ENCODE measurements at places on chromosomes 1 and 21.

DNA sequence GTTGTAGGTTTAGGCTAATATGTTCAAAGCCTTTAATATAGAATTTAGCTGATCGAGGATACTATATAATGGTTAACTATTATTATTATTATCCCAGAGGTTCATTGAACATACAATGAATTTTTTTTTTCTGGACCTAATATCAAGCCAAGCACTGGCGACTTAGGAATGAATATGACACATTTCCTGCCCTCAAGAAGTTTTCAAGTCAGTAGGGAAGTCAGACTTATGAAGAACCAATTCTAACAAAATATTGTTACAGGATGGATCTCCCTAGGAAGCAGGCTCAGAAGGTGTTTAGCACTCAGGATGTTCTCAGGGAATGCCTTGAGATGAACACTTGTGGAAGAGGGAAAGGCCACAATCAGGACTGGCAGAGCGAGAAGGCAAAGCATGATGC is 211.8 kb upstream of the FGGY start:
- no peak for DNase-seq

DNA sequence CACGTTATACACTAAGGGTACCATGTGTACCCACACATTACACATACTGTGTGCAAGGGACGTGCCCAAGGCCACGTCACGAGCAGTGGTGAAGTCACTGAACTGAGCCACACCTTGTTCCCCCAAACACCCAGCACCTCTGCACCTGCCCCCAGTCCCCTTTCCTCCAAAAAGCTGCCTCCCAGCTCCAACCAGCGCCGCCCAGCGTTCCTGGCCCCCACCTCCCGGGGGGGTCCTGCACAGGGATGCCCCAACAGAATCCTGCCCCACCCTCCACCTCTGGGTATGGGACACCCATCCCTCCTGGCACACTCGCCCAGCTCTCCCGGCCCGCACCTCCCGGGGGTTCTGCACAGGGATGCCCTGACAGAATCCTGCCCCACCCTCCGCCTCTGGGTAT is 54.1 kb downstream of the CHD5 start:
- DNase-seq, result no peak

DNA sequence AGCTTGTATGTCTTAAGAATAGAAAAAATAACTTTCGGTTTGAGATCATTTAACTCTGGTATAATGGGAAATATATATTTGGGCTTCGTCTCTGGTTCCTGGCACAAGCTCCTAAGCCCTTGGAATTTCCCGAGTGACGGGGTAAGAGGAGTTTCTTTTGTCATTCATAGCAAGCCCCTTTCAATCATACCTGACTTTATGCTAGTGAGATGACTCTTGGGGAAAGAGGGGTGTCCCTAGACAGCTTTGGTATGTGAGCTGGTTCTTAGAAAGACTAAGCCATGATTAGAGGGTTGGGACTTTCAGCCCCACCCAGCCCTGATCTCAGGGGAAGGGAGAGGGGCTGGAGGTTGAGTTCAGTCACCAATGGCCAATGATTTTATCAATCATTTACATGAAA is 13.9 kb upstream of the MTARC1 start:
- DNase-seq, result no peak

DNA sequence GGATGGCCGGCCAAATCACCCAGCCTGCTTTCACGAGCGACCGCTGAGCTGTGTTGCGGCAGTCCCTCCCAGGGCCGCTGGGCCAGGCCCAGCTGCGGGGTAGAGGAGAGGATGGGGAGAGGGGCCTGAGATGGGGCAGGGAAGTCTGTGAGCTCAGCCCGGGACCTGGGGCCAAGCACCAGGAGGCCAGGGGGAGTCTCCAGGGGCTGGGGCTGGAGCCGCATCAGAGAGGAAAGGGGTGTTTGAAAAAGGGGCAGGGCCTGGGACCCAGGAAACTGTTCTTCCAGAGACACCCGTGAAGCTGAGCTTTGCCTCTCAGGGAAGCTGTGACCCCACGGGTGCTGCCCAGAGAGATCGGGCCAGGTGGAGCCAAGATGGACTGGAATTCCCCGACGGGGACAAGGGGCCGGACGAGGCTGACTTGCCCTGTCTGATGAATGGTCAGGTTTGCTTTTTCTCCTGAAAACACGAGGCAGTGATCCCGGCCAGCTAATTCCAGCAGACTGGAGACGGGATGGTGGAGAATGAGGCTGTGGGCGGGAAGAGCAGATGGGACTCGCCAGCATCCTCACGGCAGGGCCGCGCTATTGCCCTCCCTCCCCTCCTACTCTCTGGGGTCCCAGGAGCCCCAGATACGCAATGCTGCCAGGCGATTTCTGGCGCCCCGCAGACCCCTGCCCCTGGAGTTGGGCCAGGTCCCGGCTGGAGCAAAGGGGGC is 40.3 kb upstream of the COL18A1 start:
- DNase-seq, result no peak

DNA sequence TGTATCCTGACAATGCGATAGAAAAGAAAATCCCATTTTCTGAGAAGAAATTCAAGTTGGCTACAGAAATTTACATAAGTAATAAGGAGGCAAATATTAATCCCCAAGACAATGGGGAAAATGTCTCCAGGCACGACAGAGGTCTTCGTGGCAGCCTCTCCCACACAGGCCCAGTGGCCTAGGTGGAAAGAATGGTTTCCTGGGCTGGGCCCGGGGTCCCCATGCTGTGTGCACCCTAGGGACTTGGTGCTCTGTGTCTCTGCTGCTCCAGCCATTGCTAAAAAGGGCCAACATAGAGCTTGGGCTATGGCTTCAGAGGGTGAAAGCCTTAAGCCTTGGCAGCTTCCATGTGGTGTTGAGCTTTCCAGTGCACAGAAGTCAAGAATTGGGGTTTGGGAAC is 102.5 kb upstream of the LYPLAL1 start:
- no peak for DNase-seq

- DNase-seq, result no peak
Observed at GRCh38 chr1:104852151-104852550, 1102.5 kb downstream of the AMY1C start.

GRCh38 chr1:100780814-100781213 is 61.3 kb downstream of the VCAM1 start:
- no peak for DNase-seq

- no peak for DNase-seq
Observed at GRCh38 chr21:40250514-40251294, 383.5 kb downstream of the PCP4 start.

DNA sequence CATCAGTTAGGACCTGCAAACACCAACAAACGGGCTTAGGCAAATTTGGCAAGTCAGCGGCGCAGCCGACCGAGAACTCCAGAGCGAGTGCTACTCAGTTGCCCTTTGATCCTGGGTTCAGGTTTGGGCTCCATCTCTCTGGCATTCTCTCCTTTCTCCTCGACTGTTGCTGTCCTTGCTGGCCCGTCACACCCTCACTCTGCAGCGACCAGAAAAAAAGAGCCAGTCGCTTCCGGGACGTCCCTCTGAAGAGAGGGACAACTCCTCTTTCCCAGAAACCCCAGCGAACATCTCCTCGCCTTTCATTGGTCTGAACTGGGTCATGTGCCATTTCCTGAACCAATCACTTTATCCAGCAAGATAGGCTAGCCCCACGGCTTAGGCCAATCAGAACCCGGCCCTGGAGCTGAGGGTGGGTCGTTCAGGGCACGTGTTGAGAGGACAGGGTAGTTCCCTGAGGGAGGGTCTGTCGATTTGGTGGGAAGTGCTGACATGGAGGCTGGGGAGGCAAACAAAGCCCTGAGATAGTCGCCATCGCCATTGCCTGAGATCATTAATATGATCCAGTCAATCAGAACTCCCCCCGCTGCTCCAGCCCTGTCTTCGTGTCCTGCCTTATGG is 113.7 kb downstream of the PTPRU start:
- no peak for DNase-seq

GRCh38 chr1:210516092-210516656 is 187.5 kb downstream of the HHAT start:
- no peak for DNase-seq

GRCh38 chr1:9505143-9505542 is 34.1 kb upstream of the SLC25A33 start:
- no peak for DNase-seq

- no peak for DNase-seq
Observed at GRCh38 chr1:114982251-114982650, 47.4 kb upstream of the TSHB start.

DNA sequence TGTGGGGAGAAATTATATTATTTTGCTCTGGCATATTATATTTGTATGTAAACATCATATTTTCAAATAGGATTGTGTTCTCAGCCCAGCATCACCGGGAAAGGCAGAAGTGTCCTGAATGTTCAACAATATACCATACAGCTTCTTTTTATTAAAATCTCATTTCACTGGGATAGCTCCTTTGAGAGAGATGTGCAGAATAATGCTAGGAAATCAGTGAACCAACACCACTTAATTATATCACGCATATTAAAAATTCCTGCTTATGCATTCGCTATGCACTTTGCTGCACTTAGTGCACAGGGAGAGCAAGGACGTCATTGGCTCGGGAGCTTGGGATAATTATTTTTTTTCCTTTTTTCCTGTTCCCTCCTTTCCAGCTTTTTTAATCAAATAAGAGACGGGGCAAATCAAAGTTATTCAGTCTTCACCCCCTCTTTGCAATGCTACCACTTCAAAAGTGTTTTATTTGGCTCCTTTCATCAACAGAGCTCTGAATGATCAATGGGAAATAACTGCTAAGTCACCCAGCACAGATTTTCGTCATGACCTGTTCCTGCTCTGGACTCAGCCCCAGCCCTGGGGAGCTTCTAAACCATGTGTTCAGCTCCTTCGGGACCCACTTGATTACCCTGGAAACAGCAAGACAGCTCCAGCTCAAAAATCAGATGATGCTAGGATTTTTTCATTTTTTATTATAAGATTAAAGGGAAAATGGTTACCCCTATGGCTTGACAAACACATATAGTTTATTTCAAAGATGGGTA is 165.5 kb upstream of the DUSP10 start:
- no peak for DNase-seq

DNA sequence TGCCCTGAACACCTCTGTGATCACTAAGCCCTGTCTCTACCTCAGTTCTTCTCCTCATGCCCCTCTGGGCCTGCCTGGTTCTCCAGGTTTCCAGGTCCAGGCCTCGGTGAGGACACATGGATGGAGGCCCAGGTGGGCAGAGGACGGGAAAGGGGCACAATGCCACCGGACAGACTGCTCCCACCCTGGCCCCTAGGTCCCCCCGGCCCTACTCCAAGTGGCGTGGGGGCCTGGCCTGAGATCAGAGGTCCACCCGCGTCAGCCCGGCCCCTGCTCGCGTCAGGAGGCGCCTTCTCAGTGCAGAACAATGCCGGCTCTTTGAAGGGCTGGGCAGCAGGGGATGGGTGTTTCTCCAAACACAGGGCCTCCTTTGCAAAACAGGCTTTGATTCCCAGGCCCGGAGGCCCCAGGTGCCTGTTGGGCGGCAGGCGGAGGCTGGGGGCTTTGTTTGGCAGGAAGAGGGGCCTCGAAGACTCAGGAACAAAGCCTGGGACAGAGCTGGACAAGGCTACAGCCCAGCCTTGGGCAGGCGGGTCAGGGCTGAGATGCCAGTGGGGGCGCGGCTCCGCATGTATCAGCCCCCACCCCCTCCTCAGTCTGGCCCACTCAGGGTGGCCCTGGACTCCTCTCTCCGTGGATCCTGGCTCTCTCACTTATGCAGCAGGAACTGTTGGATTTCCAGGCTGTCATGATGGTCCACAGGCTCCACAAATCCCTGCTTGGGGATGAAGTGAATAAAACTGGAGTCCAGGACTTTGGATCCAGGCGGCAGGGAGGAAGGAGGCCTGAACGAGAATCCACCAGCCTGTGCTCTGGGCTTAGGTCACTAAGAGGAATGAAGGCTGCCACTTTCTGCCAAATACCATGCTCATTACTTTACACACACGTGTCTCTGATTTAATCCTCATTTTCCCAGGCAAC is 77.4 kb upstream of the SLC2A1 start:
- DNase-seq, result no peak

DNA sequence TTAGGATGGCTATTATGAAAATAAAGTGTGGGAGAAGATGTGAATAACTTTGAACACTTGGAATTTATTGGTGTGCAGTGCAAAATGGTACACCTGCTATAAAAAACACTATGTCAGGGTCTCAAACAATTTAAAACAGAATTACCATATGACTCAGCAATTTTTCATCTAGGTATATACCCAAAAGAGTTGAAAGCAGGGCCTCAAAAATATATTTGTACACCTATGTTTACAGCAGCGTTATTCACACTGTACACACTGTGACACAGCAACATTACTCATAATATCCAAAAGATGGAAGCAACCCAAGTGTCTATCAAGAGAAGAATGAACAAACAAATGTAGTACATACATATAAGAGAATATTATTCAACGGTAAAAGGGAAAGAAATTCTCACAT is 75.8 kb downstream of the SPATA6 start:
- DNase-seq, result no peak

DNA sequence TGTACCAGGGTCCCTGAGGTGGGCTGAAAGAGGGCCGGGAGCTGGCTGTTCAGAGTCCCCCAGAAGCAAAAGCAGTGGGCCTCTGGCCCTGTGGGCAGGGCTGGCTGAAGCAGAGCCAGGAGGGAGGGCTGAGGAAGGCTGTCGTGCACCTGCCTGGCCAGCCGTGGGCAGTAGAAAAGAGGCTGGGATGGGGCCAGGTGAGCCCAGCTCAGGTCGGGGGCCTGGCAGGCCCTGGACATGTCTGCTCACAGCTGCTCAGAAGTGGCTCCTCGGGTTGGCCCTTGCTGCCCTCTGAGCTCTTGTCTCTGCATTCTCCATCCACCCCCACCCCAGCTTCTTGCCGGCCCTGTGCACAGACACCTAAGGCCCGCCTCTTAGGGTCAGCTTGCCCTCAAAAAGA is 60.0 kb downstream of the TCP10L start:
- no peak for DNase-seq

- no peak for DNase-seq
Observed at GRCh38 chr1:17018849-17019248, 7.1 kb upstream of the ATP13A2 start.

- DNase-seq, result peak; percentile 74
Observed at GRCh38 chr1:24391882-24392603, 21.5 kb downstream of the STPG1 start.

GRCh38 chr1:109782514-109782913 is 18.8 kb upstream of the EPS8L3 start:
- DNase-seq, result no peak

- no peak for DNase-seq
Observed at GRCh38 chr1:115280064-115280463, 58.0 kb downstream of the NGF start.

- DNase-seq, result no peak
Observed at GRCh38 chr1:178310685-178311105, 186.1 kb downstream of the CLEC20A start.

DNA sequence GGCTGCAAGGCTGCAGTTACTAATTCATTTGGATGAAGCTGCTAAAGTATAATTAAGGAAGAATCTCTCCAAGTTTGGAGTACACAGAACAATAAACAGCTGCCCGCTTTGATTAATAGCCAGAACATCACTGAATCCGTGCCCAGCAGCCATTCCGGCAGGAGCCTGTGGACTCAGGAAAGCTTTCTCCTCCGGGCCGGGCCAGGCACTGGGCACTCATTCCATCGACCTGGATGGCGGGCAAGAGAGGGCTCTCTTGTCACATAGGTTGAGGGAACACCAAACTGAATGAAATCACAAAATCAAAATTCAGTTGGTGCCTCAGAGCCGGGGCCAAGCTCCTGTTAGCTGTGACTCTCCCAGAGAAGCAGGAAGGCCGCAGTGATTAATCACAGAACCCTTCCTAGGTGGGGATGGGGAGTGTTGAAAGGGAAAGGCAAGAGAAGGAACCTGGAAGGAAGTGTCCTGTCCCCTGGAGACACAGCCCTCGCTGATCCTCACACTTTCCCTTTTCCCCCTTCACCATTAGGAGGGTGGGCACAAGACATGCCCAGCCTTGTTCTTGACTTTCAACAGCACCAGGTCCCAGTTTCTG is 306.7 kb downstream of the NPHP4 start:
- DNase-seq, result no peak

Measured in activated naive CD4-positive, alpha-beta T cell treated with anti-CD3 and anti-CD28 coated beads, Interleukin-2, amount 10 ng/mL, durations not matched to agents 7 days and 5 days (primary cell).